ENCODE measurements at places on chromosomes 4 and X.

DNA sequence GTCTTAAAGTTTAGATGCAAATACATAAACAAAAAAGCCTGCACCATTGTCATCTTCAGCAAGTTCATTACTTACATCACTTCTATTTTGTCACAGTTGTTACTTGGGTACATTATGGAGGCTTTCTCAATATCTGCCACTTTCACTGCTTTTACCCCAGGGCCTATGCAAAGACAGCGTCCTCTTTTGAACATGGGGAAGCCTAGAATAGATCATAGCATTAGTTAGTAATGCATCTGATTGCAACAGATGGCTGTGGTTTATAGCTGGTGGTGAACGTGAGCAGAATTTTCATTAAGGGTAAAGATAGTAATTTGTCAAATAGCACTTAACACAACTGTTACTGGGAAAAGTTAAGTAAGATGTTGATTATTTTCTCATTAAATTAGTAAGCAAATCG, 729 bp downstream of the CXCL11 start:
- DNase-seq, result no peak

DNA sequence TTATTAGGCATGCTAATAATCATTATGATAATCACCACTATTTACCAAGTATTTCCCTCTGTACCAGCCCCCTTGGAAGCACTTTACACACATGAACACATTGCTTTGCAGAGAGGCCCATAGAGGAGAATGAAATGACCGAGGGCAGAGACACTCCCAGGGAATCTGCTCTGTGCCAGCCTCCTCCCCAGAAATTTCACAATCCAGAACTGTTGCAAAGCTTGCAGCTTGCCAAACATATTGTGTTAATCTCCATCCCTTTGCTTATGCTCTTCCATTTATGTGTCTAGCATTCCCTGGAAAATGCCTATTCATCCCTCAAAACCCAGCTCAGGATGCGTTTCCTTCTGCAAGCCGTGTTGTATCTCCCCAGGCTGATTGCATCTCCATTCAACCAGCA, 37.8 kb downstream of the CYTL1 start:
- no peak for DNase-seq

GRCh38 chr4:188091-188490, 63.8 kb downstream of the ZNF718 start:
- DNase-seq, result no peak

- DNase-seq, result no peak
These were observed 22.2 kb upstream of the SPARCL1 start for GRCh38 chr4:87551361-87551760.

DNA sequence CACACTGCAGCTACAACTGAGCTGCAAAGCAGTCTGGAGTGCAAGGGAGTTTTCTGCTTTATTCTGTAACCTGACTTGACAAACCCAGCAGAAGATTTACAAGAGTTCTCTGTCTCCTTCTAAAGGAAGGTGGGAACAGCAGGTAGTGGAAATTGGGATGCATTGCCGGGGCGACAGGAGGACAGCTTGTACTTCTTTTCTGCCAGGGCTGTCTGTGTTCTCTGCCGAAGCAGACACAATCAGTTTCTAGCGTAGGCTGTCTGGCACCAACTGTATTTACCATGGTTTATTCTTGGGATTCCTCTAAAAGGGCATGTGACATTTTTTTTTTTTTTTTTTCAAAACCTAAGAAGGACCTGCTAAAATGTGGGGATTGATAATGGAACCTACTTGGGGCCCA, 190.8 kb upstream of the GK2 start:
- DNase-seq, result peak; percentile 58

- no peak for DNase-seq
These were observed 30.0 kb upstream of the PGK1 start for GRCh38 chrX:78074088-78074487.

GRCh38 chr4:7642741-7643458, 208.2 kb upstream of the PSAPL1 start:
- DNase-seq, result peak; percentile 38

DNA sequence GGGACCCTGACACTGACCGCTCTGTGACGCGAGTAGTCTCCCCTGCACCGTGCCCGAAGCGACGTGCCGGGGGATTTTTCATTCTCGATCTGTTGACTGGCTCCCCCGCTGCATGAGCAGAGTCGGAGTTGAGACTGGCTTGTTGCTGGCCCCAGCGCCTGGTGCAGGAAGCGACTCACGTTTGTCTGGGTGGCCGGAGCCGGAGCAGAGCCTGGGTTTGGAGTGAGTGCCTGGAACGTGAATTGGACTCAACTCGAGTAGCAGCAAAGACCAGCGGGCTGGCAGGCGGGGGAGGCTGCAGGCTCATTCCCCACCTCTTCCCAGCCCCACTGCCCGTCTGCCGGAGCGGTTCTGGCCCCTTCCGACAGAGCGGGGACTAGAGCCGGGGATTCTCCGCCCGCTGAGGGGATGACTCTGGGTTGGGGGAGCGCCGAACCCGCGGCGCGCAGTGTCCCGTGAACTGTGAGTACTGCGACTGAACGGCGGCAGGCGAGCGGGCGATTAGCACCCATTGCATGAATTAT, 554 bp downstream of the PCDH7 start:
- DNase-seq, result peak; percentile 39

- DNase-seq, result no peak
These were observed 26.0 kb downstream of the BEND2 start for GRCh38 chrX:18194688-18195087.

GRCh38 chr4:14182148-14182547, 554.6 kb upstream of the BOD1L1 start:
- DNase-seq, result no peak

DNA sequence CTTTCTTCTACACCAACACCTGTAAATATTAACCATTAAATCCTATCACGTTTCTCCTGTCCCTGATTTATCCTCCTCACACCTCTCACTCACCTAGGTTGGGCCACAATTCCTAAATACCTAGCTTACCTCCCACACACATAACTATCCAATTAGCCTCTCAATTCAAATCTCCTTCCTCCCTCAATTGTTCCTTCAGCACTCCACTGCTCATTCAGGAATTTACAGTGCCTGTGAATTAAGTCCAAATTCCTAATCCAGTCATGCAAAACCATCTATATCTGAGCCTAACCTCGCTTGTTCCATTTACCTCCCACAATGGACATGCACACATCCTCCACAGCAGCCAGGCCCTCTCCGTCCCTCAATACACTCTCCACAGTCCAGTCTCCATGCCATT, 17.5 kb downstream of the ANXA5 start:
- DNase-seq, result no peak
